ENCODE measurements at places on chromosomes 12 and 14.

DNA sequence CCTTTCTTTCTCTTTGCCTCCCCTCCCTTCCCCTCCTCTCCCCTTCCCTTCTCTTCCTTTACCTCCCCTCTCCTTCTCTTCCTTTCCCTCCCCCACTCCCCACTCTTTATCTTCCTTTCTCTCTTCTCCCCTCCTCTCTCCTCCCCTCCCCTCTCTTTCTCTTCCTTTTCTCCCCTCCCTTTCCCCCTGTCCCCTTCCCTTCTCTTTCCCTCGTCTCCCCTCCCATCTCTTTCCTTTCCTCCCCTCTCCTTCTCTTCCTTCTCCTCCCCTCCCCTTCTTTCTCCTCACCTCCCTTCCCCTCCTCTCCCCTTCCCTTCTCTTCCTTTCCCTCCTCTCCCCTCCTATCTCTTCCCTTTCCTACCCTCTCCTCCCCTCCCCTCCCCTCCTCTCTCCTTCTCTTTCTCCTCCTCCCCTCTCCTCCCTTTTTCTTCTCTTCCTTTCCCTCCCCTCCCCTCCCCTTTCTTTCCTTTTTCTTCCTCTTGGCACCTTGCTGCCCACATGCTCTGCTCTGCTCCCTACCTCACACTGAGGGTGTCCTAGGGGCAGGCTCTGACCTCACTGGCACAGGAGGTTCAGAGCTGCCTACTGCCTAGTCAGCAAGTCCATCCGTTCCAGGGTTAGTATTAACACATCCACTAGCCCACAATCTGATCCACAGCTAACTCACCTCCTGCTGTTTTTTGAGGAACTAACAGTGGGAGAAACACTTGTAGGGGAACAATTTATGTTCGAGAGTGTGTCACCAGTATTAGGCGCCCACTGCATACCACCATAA, 101.0 kb downstream of the NUAK1 start:
- DNase-seq = no peak

DNA sequence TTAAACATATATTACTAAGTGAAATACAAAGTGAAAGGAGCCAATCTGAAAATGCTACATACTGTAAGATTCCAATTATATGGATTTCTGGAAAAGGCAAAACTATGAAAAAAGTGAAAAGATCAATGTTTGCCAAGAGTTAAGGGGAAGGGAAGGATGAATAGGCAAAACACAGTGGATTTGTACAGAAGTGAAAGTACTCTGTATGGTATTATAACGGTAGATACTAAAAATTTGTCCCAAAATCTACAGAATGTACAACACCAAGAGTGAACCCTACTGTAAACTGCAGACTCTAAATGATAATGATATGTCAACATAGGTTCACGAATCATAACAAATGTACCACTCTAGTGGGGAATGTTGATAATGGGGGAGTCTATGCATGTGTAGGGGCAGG, 17.8 kb downstream of the EEA1 start:
- no peak for DNase-seq

GRCh38 chr14:91245029-91245428, 525 bp upstream of the GPR68 start:
- DNase-seq = no peak

GRCh38 chr14:61042220-61042619, 61.2 kb downstream of the SLC38A6 start:
- DNase-seq = no peak

DNA sequence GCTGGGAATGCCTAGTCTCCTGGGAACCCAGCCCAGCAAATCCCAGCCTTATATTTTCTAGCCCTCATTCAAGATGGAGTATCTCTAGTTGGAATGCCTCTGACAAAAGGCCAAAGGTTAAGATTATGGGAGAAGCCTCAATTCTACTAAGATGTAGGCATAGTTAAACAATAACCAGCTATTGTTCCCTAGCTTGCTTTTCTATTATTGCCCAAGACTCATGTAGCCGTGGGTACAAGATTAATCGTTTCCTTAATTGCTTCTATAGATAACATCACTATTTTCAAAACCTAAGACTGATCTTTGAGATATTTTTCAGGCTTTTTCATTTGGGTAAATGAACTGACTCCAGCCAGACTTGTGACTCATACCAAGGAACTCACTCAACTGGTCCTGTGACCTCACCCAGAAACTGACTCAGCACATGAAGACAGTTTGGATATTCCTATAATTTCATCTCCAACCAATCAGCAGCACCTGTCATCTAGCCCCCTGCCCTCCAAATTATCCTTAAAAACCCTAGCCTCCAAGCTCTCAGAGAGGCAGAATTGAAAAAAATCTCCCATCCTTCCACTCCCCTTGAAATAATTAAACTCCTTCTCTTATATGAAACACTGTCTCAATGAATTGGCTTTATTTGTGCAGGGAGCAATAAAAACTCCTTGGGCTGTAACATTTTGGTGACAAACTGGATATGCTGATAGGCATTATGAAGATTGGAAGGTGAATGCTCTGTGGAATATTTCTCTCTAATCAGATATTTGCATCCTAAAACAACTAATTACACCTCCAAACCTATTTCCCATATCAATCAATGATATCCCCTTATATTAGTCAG, 589.0 kb downstream of the C12orf50 start:
- peak; percentile 66 for DNase-seq

DNA sequence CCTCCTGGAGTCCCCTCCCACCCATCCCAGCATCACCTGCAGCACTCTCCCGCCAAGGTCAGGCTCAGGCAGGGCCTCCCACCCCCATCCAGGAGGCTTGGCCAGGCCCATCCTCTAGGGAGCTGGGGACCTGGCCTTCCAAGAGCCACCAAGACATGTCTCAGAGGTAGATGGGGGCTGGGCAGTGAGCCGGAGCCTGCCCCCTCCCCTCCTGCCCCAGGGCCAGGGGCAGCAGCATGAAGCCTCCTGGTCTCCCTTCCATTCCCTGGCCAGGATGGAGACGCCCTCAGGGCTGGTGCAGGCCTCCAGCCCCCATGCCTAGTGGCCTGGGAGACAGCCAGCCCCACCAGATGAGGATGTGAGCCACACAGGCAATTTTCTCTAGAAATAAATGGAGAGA, 69.3 kb upstream of the C14orf180 start:
- DNase-seq = no peak

- DNase-seq = peak; percentile 98
Observed at GRCh38 chr12:68899251-68899771, 33.7 kb downstream of the CPM start.

Measured in AG10803 (cell line).